ENCODE measurements at places on chromosomes 2 and 18.

- DNase-seq: no peak
Measured at GRCh38 chr2:122747670-122748069, 992.2 kb downstream of the TSN start.

DNA sequence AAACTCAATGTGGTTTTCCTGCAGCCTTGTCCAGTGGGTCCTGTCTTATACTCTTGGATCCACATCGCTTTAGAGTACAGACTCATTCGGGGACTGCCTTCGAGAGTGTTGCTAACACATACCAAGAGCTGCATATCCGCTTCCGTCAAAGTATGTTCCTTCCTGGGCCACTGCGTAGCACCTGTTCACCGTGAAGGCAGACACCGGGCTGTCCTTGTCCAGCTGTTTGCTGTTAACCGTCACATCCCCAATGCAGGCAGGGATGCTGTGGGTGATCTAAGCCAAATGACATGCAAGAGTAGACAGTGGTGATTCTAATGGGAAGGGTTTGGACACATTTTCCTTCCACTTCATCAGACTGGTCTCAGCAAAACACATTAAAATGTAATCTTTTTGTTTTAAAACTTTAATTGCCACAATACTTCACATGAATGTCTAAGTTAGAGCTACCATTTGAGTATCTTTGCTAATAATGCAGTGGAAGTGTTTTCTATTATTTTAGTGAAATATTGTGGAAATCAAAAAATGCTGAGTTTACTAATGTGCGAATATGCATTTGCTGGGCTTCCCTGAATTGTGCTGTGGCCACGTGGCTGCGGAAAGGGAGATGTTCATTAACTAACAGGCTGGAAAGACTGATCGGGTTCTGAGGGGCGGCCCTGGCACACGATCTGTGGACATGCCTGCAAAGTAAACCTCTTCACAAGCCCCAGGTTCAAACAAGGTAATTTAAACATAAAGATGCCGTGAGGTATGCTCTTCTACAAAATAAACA is 169.1 kb downstream of the LAMA1 start:
- no peak for DNase-seq

DNA sequence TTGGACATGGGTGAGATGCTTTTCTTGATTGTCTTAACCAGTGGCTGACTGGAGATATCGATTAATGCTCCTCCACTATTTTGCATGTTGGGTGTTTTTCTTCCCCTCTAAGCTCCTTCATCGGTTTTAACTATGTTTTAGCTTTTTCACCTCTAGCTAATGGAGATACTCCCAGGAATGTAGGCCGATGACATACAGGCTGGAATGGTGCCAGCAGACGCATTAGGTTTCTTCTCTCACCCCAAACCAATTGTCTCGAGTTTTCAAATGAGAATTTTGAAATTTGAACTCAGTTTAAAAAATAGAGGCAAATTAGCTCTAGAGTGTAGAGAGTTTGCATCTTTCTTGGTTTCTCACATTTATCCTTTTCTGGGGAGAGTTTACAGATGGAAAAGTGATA is 247.6 kb downstream of the RPRM start:
- no peak for DNase-seq

DNA sequence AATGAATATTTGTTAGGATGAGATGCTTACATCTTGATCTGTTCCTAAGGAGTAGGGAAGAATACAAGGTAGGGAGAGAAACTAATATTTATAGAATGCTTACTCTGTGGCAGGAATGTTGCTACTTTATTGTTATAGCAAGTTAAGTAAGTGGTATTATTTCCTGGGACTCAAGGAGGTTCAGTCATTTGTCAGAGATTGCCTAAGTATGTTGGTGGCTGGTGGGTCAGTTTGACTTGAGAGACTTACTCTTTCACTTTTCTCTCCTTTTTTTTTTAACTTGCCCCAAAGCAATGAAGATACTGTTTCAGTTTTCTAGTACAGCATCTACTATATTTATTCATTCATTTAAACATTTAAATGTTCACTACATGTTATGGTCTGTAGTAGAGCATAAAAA is 209.2 kb upstream of the STON1 start:
- no peak for DNase-seq

GRCh38 chr18:62973689-62974088 is 258.3 kb downstream of the PHLPP1 start:
- DNase-seq: no peak
